Cortex of kidney (tissue), 1 donor: ENCODE measurements at places on chromosomes 3 and 15.

DNA sequence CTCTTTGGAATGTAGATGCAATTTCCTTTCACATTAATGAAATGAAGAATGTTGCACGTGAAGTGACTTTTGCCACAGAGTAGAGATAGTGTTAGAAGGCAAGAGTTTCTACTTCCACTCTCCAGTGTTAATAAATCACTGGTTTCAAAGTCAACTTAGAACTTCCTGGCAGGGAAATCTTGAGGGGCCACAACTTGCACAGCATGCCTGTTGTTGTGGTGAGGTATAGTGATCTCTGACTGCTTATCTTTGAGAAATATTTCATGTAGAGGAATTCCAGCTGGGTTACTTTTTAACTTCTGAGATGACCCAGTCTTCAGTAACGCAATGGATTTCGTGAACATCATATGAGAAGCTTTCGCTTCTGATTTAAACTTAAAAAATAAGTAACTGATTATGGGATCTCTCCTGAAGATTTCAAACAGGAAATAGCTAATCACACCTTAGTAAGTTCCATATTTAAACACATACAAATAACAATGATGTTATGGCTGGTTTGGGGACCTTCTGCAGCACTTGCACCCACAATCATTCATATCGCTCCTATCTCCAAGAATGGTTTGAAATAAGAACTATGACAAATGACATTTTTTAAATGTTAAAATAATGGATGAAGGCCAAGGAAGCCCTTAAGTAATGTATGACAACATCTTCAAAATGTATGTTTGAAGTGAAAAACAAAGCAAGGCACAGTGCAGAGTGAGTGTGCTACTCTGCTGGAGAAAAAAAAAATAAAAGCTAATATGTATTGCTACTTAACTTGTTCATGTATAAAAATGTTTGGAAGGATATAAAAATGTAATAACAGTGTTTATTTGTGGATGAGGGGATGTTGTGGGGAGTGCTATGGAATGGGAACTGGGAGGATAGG, 726.5 kb upstream of the NECTIN3 start:
- DNase-seq, result no peak

GRCh38 chr3:190618330-190619030, 104.6 kb downstream of the IL1RAP start:
- DNase-seq, result no peak

DNA sequence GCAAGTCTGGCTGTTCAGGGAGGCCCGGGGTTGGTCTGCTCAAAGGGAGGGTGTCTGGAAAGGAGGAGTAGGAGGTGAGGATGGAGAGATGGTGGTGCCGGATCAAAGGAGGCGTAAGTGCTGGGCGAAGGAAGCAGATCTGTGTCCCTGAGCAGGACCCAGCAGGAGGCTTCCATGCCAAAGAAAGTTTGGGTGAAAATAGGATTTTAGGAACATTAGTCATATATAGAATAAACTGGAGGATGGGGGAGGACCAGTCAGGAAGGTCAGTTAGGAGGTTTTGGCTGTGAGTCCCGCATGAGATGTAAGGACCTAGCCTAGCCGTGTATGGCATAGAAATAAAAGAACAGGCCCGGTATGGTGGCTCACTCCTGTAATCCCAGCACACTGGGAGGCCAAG, 28.6 kb upstream of the VPS8 start:
- no peak for DNase-seq

GRCh38 chr3:131079086-131079485, 52.4 kb downstream of the NEK11 start:
- no peak for DNase-seq

- no peak for DNase-seq
These were observed 10.6 kb upstream of the PCSK6 start for GRCh38 chr15:101499863-101500713.

DNA sequence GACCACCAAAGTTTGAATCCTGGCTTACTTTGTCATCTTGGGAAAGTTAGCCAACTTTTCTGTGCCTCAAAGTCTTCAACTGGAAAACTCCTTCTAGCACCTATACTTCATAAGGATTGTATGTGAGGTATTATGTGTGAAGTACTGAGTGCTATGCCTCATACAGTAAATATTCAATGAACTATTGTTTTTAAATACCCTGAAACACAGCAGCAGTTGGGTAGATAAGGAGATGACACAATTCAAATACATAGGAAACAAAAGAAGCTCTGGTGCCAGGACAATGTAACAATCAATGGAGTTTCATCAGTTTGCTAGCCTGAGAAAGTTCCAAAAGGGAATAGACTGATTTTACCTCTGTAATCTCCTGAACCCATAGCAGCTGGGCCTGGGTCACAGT, 43.3 kb downstream of the TUBGCP4 start:
- DNase-seq, result no peak

- no peak for DNase-seq
These were observed 48.6 kb upstream of the ULK4 start for GRCh38 chr3:42010530-42010929.

DNA sequence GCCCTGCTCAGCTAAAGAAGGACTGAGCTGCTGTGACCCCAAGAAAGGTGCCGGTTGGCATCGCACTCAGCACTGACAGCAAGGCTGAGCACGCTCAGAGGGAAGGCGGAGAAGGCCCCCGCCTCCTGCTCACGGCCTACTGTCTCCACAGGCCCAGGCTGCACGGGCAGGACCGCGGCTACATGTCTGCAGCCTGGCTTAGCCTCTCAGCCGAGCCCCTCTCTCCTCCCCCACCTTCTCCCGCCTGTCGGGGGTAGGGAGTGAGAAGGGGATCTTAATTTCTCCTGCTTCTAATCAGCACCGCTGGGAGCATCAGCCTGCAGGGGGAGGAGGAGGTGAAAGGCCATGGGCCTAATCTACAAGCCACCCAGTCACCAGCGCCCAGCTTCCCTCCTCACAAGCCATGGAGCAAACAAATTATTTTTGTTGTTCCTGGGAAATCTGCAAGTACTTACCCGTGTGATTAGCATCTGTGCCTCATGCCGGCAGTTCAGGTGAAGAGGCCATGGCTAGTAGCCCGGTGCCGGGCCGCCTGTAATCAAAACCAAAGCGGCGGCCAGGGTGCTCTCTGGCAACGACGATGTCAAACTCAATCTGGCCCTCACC, 68.1 kb downstream of the EPHB3 start:
- no peak for DNase-seq

- DNase-seq, result no peak
These were observed 5.2 kb downstream of the LINS1 start for GRCh38 chr15:100596792-100597191.

GRCh38 chr15:35179739-35180138, 94.6 kb upstream of the NANOGP8 start:
- DNase-seq, result no peak

DNA sequence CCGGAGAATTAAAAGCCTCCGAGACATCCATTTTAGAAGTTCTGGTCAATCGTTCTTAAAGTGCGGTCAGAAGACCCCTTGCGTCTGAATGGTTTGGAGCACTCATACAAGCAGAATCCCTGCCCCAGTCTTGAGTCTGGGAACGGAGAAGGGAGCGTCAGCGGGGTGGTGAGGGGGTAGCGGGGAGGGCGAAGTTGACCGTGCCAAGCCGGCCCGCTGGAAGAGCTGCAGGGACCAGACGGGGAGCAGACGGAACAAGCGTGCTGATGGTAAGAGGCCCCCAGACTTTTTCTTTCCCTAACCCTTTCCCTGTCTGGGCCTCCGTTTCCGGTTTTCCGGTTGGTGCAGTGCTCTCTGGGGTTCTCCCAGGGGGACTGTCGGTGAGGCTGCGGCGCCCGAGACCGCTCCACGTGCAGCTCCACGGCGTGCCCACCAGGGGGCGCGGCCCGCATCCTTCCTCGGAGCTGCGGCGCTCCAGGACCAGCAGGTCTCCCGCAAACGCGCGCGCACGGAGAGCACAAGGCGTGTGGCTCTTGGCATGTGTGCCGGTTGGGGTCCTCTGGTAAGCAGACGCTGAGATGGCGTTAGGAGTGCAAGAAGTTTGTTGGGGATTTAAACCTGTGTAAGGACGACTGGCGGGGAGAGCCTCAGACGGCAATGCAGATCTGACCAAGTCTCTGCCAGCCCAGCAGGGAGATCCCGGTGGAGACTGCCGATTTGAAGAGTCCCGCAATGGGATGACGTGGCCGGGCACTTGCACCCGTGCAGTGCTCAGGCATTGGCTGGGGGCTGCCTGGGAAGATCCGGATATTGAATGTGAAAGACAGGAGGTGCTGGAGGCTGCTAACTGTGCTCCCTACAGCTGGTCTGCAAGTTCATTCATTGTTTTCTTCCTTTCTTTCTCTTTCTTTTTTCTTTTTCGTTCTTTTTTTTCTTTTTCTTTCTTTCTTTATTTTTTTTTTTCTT, 19.2 kb upstream of the CORO2B start:
- no peak for DNase-seq

GRCh38 chr15:51759557-51760070, 8.2 kb downstream of the TMOD2 start:
- DNase-seq, result no peak

- no peak for DNase-seq
These were observed 12.9 kb downstream of the BDH1 start for GRCh38 chr3:197542741-197543454.

DNA sequence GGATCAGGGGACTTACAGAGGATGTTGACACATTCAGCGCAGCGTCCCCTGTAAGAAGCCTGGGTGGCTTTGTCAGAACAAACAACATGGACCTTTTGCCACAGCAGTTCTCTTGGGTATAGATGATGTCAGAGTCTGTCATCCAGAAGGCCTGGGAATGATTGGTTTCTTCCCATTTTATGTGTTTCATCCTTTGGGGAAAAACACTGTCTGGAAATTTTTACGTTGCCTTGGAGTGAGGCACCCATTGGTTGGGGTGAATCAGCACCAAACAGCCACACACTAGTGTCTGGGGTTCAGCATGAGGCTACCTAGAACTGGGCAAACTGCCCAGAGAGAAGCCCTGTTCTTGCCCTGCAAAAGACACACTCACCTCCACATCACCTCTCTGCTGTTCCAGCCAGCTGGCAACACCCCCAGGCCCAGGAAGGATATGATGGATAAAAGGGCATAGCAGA, 123.0 kb downstream of the FAM43A start:
- DNase-seq, result no peak

DNA sequence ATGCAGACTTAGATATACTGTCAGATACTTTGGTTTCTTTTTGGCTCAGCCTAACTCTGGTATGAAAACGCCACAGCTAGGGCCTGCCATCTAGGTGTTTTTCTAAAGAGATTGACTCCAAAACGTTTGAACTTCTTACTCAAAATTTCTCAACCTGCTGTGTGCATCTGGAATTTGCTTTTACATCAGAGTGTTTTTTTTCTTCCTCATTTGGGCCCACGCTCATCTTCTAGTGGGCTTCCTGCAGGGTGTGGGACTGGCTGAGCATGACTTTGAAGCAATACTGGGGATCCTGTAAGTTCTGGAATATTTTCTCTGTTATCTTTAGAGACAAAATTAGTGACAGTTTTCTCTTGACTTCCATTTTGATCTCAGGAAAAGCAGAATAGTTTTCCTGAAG, 117.8 kb downstream of the NR1D2 start:
- no peak for DNase-seq

GRCh38 chr15:39685999-39686613, 96.5 kb downstream of the FSIP1 start:
- DNase-seq, result no peak

DNA sequence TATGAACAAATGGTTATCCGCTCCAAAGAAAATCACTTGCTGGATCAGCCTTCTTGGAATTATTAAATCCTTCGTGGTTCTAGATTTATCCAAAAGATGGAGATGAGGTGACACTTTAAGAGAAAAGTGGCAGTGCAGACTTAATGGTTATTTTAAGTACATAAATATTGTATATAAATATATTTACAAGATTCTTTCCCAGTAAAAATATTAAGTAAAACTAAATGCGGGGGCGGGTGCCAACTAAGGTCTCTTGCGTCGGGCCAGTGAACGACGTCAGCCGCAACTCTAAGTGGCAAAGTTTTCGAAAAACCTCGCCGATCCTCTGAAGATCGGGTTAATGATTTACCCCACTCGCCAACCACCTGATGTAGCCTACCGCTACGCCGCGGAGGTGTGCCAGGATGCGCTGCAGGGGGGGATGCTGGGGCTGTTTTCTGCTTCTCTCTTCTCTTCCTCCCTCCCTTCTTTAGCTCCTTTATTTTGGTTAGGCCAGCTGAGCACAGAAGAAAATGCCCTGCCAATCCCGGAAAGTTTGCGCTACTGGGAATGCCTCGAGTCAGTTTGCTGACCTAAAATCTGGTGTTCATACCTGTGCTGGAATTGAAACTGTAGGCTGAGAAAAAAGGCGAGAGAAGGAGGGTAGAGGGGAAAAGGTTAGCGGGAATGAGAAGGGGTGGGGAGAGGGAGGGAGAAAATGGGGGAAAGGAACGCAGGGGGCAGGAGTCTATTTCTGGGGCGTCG, 7.6 kb upstream of the FOXB1 start:
- DNase-seq, result no peak

- DNase-seq, result no peak
These were observed 848 bp downstream of the NCEH1 start for GRCh38 chr3:172709774-172710663.

- no peak for DNase-seq
These were observed 19.7 kb downstream of the SSR3 start for GRCh38 chr3:156535162-156535627.

GRCh38 chr3:53195602-53196574, 34.9 kb downstream of the PRKCD start:
- no peak for DNase-seq

DNA sequence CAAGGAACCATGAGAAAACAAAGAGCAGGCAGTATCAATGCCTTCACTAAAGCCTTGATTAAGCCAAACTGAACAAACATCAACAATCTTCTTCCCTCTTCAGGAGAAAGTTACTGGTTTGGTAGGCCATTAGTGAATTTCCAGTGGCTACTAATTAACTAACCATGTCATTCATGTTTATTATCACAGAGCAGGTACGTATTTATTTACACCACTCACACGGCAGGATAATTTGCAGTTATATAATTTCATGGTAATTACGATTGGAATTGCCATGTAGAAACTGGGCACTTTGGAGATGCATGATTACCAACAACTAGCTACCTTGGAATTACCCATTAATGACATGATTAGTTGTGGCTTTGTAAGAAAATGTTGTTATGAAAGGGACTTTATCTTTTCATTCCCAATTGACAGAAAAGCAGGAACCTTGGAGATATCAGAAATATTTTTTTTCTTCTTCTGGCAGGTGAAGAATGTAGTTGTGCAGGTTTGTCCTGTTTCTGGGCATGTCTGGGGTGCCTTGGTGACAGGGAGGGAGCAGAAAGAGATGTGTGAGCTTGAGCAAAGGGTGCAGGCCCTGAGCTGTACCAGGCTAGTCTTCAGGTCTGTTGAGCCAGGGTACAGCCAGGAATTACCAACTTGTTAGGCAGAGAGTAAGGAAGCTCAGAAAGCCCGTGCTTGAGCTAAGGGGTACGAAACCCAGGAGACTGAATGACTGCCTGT, 310.7 kb downstream of the RORA start:
- DNase-seq, result no peak

- no peak for DNase-seq
These were observed 416.3 kb upstream of the MEIS2 start for GRCh38 chr15:37516621-37517020.

DNA sequence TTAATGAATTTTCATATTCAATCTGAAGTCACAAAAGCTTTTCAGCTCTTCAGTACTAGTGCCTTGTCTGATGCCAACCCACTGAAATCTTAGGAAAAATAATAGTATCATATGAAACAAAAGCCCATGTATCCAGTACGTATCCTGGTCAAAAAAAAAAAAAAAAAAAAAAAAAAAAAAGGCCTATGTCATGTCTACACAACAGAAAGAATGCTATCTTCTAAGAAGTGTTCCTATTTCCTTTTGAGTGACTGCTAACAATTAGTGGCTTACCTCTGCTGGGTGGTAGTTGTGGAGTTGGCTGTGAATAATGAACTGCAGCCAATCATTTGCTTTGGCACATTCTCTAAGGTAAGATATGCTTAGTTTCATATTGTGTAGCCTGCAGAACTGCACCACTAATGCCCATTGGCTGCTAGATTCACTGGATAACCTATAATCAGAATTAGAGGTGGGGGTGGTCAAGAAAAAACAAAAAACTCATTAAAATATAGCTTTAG, 59.6 kb downstream of the EIF3J start:
- DNase-seq, result no peak
